ENCODE measurements at places on chromosomes 3 and 15.

DNA sequence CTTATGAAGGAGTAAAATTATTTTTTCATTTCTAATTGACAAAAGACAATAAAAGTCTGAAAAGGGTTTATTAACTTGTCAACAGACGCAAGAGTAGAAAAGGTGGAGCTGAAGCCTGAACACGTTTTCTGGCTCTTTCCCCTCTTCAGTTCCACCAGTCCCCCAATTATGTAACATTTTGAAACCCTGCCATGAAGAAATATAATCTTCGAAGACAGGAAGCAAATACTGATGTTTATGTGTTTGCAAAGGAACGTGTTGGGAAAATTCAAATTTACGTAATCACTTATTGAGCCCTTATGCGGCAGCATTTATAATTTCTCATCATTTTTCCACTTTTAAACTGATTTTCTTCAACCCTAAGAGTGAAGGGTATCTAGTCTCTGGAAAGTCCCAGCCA lies 767 bp downstream of the AP3S2 start:
- DNase-seq, result no peak

DNA sequence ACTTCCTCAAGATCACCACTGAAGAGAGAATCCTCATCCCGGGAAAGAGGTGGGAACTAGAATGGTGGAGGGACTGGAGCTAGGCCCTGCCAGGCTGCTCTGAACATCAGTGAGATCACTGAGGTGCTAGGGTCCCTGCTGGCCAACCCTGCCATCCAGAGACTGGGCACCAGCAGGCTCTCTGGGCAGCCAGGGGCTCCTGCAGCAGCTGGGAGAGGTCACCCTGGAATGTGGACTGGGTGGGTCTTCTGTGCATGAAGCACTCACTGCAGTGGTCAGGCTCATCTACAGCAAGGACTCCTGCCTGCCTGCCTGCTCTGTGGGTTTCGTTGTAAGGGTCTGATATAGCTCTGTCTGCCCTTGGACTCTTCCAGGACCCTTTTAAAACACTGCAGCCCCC lies 24.9 kb downstream of the ALS2CL start:
- DNase-seq, result no peak

DNA sequence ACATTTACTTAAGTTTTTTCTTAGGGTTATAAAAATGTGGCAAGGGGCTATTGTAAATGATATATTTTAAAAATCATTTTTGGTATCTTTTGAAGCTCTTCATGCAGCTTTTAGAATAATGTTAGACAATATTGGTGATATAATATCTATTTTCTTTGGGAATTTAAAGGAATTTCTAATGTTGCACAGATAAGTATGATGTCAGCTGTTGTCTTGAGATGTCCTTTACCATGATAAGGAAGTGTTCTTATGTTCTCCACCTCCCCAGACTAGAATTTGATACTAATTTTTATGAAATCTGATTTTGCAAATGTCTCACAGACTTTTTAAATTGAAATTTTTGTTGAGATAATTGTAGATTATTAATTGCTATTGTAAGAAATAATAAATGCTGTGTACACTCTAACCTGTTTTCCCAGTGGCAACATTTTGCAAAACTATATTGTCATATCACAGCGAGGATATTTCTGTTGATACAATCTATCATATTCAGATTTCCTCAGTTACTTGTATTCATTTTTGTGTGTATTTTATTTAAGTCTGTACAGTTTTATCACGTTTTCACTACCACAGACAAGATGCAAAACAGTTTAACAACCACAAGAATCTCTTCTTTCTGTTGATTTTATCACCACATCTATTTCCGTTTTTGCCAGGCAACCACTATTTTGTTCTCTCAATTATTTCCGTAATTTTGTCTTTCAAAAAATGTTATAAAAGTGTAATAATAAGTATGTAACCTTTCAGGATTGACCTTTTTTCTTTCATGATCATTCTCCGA lies 55.4 kb downstream of the SPRED1 start:
- DNase-seq, result no peak

DNA sequence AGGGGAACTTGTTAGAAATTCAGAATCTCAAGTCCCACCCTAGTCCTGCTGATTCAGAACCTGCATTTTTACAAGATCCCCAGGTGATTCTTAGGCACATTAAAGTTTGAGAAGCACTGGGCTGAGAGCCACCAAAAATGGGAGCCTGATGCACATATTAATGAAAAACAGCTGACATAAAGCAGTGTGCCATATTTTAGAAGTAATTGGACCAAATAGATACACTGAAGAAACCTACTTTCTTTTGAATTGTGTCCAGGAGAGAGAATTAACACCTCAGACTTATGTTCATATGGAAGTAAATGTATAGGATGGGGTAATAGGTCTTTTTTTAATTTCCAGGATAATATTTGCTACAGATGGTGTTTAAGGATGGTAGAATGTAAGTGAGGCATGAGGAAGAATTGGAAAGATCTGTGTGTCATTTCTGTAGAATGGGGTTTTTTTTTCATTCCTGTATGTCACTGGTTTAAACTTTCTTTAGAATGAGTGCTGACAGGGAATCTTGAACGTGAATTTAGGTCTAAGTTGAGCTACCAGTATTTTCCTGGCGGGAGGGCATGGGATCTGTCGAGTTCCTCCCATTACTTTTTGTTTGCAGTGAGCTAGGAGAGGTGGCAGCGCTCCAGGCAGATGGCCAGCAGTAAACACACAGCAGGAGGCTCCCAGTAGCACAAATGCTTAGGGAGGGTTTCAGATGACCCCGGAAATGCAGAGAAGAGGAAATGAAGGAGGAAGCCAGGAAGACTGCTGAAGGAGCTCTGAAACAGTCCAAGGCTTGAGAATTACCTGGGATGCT lies 185.6 kb downstream of the PLCL2 start:
- no peak for DNase-seq

- no peak for DNase-seq
These were observed 293.5 kb downstream of the AGBL1 start for GRCh38 chr15:86373147-86373546.

DNA sequence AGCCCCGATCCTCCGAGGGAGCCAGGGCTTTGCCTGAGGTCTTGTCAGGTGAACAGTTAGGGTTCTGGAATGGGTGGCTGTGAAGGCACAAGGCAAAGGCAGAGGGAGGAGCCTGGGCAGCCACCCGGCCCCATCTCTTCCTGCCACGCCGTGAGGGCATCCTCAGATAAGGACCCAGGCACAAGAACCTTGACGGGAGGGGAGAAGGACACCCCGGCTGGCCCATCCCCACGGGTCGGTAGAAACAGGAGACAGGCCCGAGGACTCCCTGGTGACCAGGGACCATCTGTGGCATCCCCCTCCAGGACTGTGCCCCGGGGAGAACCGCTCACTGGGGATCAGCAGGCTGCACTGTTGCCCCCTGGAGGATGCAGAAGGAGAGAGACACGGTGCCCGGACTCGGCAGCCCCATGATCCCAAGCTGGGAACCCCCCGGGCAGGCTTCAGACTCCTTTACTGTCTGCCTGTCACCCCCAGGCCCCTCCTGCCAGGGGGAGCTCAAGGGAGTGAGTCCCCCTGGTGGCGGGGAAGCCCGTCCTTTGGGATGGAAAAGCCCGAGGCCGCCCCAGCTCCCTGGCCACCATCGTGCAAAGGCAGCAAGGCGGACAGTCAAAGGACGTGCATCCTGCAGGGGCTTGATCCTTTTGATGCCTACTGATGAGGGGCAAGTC lies 12.3 kb upstream of the PCSK6 start:
- DNase-seq, result peak; percentile 72

GRCh38 chr15:65057549-65057940 lies 10.2 kb downstream of the RASL12 start:
- DNase-seq, result no peak

DNA sequence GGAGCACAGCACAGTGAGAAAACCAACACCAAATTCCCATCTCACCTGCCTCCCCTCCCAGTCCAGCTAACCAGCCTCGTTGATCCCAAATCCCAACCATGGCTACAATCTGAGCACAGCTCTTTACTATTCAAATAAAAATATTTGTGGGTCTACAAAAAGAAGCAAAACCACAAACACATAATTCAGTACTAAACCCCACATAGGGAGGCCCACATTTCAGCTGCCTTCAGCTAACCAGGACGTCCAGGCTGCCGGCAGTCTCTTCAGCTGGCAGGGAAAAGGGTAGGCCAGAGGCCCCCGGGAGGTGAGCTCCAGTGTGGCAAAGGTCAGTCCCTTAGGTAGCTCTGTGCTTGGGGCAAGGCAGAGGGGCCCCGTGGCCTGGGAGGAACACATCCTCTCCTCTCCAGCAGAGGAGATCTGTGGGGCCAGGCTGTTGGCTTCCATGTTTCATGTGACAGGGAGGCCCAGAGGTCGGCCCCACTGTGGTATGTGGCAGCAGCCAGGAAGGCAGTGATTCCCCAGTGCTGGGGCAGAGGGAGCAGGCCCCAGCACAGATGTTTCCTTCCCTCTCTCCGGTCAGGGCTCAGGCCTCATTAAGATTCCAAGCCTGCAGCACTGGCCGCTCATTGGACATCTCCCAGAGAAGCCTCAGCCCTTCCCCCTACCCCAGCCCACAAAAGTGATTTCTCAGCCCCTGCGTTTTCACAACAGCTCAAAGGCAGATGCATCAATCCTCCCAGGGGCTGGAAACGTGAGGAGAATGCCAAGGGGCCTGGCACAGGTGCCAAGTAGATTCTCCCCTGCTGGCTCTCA lies 381.4 kb downstream of the NTRK3 start:
- no peak for DNase-seq

- no peak for DNase-seq
These were observed 79.2 kb downstream of the SAMMSON start for GRCh38 chr3:70078778-70079177.

Data from stimulated activated CD8-positive, alpha-beta memory T cell treated with anti-CD3 and anti-CD28 coated beads, Interleukin-4, amount 100 ng/mL, for 48 hours (primary cell).